ENCODE measurements at places on chromosomes 7 and 10.
A peak's percentile ranks its signal among the peaks of the same experiment; 100 is the strongest.

- DNase-seq, result peak; percentile 48
Observed at GRCh38 chr7:102404005-102404861, 8.1 kb downstream of the PRKRIP1 start.

GRCh38 chr7:75925717-75926435 lies 10.9 kb downstream of the POR start:
- no peak for DNase-seq

- no peak for DNase-seq
Observed at GRCh38 chr10:86545101-86545500, 23.5 kb upstream of the WAPL start.

DNA sequence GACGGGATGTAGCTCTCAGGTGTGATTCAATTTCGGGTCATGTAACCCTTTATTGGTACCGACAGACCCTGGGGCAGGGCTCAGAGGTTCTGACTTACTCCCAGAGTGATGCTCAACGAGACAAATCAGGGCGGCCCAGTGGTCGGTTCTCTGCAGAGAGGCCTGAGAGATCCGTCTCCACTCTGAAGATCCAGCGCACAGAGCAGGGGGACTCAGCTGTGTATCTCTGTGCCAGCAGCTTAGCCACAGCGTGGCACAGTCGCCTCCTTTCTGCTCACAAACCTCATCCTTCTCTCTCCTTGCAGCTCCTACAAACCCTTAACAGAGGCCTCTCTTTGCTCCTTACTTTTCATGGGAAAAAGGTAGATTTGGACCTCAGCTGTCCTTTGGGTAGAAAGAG lies 197.5 kb upstream of the PRSS58 start:
- DNase-seq, result no peak

- no peak for DNase-seq
Observed at GRCh38 chr7:145643981-145644380, 472.6 kb upstream of the CNTNAP2 start.

DNA sequence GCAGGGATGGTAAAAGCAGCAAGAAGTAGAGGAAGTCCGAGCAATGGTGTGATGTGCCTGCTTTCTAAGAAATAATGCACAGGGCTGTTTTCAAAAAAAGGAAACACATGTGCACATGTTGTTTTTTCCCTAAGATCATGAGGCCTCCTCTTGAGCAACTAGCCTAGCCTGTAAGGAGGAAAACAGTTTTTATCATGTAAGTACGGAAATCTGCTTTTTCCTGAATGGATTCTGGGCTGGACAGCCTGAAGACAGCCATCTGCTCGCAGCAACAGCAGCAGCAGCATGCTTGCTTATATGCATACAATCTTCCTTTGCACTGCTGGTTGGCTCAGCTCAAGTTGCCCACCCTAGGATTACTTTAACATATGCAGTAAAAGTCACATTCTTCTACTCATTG lies 87.1 kb downstream of the HIBADH start:
- DNase-seq, result no peak

Data from stimulated activated CD4-positive, alpha-beta T cell treated with anti-CD3 and anti-CD28 coated beads, Interleukin-1b, Interleukin-23, amount 100 ng/mL, for 48 hours (primary cell).